ENCODE measurements at places on chromosomes 1 and 21. TPM values are rescaled to one million over a fixed set of nuclear protein-coding genes. Genes with fewer than 3 reads are reported as not detected.

HCRTR1 gene
- not detected for total RNA-seq

IL23R gene
- total RNA-seq, result 0.12 TPM

CHI3L1 gene
- total RNA-seq, result 2.8 TPM

OPTC gene
- total RNA-seq, result not detected

PGLYRP4 gene
- total RNA-seq, result not detected

DNA sequence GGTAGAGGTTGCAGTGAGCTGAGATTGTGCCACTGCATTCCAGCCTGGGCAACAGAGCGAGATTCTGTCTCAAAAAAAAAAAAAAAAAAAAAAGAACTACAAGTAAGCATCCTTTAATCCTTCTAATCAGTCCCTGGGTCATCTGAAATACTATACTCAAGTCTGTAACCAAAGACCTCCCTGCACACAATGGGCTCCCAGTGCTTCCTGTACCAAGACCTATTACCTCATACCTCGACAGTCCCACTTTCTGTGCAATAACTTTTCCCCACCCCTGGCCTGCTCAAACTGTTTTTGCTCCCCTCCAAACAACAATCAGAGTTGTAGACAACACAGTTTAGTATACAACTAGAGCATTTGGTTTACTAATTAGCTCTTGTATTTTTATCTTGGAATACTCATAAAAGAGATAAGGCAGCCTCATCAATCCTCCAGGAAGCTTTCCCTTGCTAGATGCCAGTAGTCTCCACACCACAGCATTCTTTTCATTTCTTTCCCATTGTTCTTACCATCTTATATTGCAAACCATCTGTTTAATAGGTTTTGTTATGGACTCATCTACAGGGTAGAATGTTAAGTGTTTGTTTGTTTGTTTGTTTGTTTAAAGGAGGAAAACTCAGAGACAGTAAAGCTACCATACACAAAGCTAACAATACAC lies 19.2 kb upstream of the RLF start:
- no peak overlapping the region for H3K4me3 ChIP-seq
- no peaks in the 10 kb centered on the region for H3K36me3 ChIP-seq
- no peak overlapping the region for H3K27ac ChIP-seq
- no peaks in the 10 kb centered on the region for H3K27me3 ChIP-seq

DNA sequence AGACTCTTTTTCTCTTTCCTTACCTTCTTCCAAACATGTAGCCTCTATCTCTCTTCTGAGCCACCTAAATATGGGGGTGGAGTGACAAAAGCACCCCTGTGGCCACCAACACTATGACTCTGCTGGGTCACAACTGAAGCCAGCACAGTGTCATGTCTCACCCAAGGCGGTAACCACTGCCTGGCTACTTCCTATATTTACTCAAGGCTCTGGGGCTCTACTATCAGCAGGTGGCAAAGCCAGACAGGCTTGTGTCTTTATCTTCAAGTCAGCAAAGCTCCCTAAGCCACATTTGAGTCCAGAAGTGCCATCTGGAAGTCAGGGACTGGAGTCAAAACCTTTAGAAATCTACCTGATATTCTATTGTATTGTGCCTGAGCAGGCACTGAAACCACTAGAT lies 1515.2 kb downstream of the PLA2G4A start:
- H3K27ac ChIP-seq, result no peak overlapping the region
- no peaks in the 10 kb centered on the region for H3K36me3 ChIP-seq
- H3K4me3 ChIP-seq, result no peak overlapping the region

GRCh38 chr21:21179619-21180298 lies 181.6 kb downstream of the NCAM2 start:
- no peaks in the 10 kb centered on the region for H3K36me3 ChIP-seq
- no peaks in the 10 kb centered on the region for H3K27me3 ChIP-seq
- no peak overlapping the region for H3K27ac ChIP-seq
- DNase-seq, result no peak
- H3K4me1 ChIP-seq, result no peaks in the 10 kb centered on the region
- no peak overlapping the region for H3K4me3 ChIP-seq

GRCh38 chr1:54872036-54872331 lies 15.0 kb downstream of the DHCR24 start:
- no peak for DNase-seq
- no peaks in the 10 kb centered on the region for H3K27me3 ChIP-seq
- H3K4me3 ChIP-seq, result no peak overlapping the region

GRCh38 chr1:8815582-8816151 lies 1.8 kb downstream of the RERE start:
- H3K36me3 ChIP-seq, result no peaks in the 10 kb centered on the region
- no peaks in the 10 kb centered on the region for H3K4me1 ChIP-seq
- H3K4me3 ChIP-seq, result no peak overlapping the region
- no peak for DNase-seq
- H3K27ac ChIP-seq, result peak overlapping the region; percentile 91

GRCh38 chr1:233281711-233282581 lies 13.6 kb downstream of the PCNX2 start:
- H3K4me1 ChIP-seq, result no peaks in the 10 kb centered on the region
- no peak for DNase-seq
- no peak overlapping the region for H3K27ac ChIP-seq
- no peaks in the 10 kb centered on the region for H3K27me3 ChIP-seq

DNA sequence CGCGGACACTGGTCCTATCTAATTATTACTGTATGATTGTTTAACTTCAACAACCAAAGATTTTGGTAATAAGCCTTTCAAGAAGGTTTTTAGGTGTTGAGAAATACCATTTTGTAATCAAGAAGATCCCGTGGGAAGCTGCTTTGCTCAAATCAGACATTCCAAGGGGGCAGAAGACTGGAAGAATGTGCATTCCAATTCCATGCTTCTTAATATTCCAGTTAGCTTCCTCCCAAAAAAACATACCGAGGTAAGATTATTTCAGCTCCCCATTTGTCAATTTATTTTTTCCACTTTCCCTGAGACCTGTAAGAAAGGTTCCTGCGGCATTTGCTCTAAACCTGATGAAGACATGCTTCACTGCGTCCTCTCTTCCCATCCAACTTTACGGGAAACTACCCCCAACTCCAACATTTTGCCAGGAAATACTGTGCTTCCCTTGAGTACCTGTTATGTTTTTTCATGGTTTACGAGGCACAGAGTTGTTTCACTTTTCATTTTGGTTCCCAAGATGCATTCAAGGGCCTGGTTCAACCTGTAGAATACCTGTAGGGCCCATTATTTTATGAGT lies 4.1 kb downstream of the CNN3 start:
- no peak for DNase-seq
- H3K36me3 ChIP-seq, result no peaks in the 10 kb centered on the region
- H3K4me1 ChIP-seq, result peaks cover 4% of the 10 kb centered on the region

GRCh38 chr21:41726970-41727783 lies 39.7 kb downstream of the RIPK4 start:
- DNase-seq, result no peak
- no peak overlapping the region for H3K27ac ChIP-seq
- no peaks in the 10 kb centered on the region for H3K4me1 ChIP-seq

DNA sequence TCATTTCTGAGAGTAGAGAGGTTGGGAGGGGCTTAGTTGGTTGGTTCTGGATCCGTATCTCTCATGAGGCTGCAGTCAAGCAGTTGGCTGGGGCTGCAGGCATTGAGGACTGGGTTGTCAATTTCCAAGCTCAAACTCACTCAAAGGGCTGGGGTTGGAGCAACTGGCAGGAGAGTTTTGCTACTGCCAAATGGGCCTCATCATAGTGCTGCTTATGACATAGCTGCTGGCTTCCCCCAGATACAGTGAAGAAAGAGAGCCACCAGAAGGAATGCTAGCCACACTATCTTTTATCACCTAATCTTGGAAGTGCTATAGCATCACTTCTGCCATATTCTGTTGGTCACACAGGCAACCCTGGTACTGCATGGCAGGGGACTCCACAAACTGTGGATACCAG lies 363.5 kb upstream of the USP24 start:
- no peaks in the 10 kb centered on the region for H3K4me1 ChIP-seq
- no peak for DNase-seq
- no peaks in the 10 kb centered on the region for H3K27me3 ChIP-seq
- no peaks in the 10 kb centered on the region for H3K36me3 ChIP-seq
- H3K27ac ChIP-seq, result no peak overlapping the region

DNA sequence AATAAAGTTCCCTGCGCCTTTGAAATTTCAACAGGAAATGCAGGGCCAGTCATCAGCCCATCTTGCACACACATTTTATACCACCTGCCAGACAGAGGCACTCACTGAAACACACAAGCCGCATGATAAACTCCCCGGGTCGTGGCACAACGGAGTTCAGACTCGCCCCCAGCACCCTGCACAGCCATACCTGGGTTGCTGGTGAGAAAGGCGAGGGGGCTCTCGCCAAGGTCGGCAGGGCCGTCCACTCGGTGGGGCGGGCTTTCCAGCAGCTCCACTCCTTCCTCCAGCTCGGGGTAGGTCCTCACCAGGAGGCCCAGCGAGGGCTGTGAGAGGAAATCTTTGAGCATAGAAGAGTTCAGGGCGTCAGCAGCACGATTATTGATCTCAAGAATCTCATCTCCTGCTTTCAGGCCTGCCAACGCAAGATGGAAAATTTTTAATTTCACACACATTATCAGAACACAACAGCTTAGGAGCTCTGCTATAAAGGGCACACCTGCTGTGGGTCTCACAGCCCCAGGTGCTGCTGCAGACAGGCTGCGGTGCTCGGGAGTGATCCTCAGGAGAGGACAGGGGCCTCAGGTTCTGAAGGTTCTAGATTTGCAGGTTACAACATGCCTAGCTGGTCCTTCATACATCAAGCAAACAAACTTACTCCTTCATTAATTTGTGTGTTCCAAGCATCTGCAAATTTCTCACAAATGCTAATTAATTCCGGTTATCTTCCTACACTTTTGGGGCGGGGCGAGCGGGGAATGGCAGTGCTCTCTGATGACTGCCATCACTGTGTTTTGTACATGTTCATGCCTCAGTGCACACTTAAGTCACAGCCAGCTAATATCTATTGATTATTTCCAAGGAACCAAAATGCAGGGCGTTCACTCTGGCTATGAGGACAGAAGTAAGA lies 144.2 kb upstream of the KRTAP19-8 start:
- H3K4me1 ChIP-seq, result no peaks in the 10 kb centered on the region
- no peak for DNase-seq
- no peaks in the 10 kb centered on the region for H3K27me3 ChIP-seq
- no peak overlapping the region for H3K27ac ChIP-seq
- H3K36me3 ChIP-seq, result no peaks in the 10 kb centered on the region

GRCh38 chr1:61980561-61980960 lies 214.1 kb upstream of the L1TD1 start:
- no peaks in the 10 kb centered on the region for H3K27me3 ChIP-seq
- H3K27ac ChIP-seq, result no peak overlapping the region
- DNase-seq, result no peak
- H3K4me1 ChIP-seq, result no peaks in the 10 kb centered on the region
- H3K36me3 ChIP-seq, result no peaks in the 10 kb centered on the region
- no peak overlapping the region for H3K4me3 ChIP-seq

- H3K27ac ChIP-seq, result no peak overlapping the region
- H3K4me3 ChIP-seq, result no peak overlapping the region
Measured at GRCh38 chr1:231668826-231669225, 42.2 kb downstream of the DISC1 start.

DNA sequence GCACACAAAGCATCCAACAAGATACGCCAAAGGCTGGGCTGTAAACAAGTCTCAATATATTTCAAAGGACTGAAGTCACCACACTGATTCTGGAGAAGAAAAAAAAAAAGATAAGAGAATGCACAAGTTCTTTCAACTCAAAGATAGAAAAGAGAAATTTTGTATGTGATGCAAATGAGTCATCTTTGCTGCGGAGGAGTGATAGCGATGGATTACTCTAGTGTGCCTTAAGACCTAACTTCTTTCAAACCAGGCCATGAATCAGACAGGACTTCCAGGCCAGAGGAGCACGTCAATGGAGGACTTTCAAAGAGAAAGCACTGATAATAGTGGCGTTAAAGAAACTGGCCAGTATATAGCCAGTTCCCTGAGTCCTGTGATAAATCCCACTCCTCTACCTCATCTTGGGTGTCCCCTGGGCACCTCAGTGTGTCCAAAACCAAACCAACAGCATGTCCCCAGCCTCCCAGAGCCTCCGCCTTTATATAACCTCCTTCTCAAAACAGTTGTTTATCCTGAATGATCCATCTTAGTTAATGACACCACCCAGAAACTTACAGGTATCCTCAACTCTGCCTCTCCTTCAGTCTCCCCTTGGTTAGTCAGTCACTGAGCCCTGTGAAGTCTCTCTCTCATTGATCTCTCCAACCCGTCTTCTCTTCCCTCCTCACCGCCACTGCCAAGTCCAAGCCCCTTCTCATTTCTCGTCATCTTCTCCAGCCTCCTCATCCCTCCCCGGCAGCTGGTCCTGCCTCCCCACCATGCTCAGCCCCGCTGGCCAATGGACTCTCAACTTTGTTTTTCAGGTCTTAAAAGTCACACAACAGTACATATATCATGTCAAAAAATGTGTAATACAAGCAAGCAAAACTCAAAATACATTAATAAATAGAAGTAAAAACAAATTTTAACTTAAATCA lies 47.2 kb upstream of the IFFO2 start:
- no peaks in the 10 kb centered on the region for H3K27me3 ChIP-seq
- peaks cover 3% of the 10 kb centered on the region for H3K4me1 ChIP-seq
- no peak overlapping the region for H3K27ac ChIP-seq
- H3K36me3 ChIP-seq, result no peaks in the 10 kb centered on the region

DNA sequence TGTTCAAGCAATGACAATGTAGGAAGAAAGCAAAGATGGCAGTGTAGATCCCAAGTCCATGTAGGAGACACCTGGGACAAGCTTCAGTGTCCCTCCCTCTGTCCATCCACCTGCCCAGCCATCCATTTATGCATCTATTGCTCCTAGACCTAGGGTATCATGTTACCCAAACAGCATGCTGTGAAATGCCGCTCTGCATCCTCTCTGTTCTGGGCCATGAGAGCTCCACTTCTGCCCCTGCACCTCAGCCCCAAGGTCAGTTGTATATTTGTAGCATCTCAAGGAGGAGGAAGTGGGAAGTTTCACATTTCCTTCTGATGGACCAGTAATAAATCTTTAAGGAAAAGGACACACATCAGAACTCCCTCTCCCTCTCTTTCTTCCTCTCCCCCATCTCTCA lies 27.9 kb upstream of the TSPEAR start:
- no peaks in the 10 kb centered on the region for H3K36me3 ChIP-seq
- no peak overlapping the region for H3K4me3 ChIP-seq
- no peak overlapping the region for H3K27ac ChIP-seq

- H3K27me3 ChIP-seq, result no peaks in the 10 kb centered on the region
- no peaks in the 10 kb centered on the region for H3K4me1 ChIP-seq
- H3K27ac ChIP-seq, result no peak overlapping the region
- DNase-seq, result no peak
Measured at GRCh38 chr1:193141804-193142203, 20.0 kb downstream of the CDC73 start.

DNA sequence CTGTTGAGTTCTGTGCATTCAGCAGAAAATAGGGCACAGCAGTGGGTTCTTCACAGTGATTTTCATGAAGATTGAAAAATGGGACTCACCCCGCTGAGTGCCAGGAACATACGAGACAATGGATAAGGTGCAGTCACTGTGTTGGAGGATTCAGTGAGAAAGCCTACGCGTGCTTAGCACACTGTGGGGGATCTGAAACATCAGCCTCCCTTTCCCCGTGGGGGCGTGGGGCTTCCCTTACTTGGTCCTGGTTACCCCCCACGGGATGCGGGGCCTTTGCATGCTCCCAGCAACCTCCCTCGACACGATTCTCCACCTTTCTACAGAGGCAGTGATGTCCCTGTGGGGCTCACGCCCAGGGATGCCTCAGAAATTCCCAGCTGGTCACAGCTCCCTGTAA lies 252.2 kb upstream of the C1orf174 start:
- DNase-seq, result peak; percentile 19
- H3K36me3 ChIP-seq, result no peaks in the 10 kb centered on the region
- H3K4me3 ChIP-seq, result no peak overlapping the region
- no peaks in the 10 kb centered on the region for H3K27me3 ChIP-seq
